ENCODE measurements at places on chromosomes 6 and 20.
A peak's percentile ranks its signal among the peaks of the same experiment; 100 is the strongest.

GRCh38 chr6:25217302-25217701 lies 61.9 kb upstream of the CARMIL1 start:
- peak; percentile 77 for DNase-seq

- no peak for DNase-seq
Measured at GRCh38 chr6:156351346-156351966, 425.7 kb upstream of the ARID1B start.

GRCh38 chr6:170202416-170203135 lies 88.3 kb downstream of the DLL1 start:
- peak; percentile 40 for DNase-seq

- no peak for DNase-seq
Measured at GRCh38 chr6:65199121-65199520, 507.9 kb downstream of the EYS start.

DNA sequence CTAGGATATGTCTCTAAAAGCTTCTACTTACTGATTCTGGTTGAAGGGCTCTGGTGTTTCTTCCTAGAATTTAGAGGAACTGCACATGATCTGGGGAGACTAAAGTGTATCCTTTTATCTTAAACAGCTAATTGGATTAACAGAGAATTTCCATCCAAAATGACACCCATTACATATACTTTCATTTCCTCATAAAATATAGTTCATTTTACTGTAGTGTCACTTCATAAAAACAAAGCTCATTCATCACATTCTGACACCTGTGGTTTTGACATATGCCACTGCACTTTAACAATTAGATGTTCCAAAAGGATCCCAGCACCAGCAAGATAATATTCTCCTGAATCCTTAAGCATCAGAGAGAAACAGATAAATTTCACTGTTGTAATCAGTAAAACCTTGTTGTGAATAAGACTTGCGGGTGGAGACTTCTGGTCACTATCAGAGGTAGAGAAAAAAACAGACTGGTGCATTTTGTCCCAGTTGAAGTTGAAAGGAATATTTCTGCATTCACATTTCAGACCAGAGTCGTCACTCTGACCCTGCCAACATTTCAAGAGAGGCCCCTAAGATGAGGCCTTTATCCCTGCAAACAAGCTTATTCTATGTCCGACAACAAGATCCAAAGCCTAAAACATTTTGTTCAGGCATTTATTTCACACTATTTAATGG lies 175.3 kb upstream of the BMP5 start:
- no peak for DNase-seq

DNA sequence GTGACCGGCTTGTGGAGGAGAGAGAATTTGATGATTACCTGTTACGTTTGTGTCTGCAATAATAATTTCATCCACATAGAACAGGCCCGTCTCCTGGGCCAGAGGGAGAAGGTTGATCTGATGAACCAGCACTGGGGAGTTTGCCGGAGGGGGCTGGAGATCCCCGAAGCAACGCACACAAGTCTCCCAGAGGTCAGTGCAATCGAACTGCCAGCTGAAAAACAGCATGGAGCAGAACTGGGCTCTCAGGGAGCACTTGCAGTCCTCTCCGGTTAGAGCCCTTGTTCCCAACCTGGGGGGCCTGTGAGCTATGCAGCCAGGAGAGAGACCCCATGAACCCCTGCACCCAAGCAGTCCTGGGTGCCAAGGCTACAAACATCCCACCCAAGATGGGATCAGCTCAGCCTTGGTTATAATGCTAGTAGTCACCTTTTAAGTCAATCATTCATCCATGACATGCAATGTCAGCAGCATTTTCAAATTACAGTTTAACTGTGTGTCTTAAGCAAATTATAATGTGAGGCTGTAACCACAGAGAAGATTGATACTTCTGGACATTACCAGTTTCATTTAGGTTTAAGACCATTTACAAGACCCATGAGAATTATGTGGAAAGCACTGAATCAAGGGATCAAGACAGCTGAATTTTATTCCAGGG lies 34.2 kb downstream of the PKHD1 start:
- peak; percentile 15 for DNase-seq

GRCh38 chr6:138250513-138251247 lies 32.4 kb upstream of the PBOV1 start:
- DNase-seq: no peak

- no peak for DNase-seq
Measured at GRCh38 chr20:50538276-50538675, 28.1 kb downstream of the PTPN1 start.

DNA sequence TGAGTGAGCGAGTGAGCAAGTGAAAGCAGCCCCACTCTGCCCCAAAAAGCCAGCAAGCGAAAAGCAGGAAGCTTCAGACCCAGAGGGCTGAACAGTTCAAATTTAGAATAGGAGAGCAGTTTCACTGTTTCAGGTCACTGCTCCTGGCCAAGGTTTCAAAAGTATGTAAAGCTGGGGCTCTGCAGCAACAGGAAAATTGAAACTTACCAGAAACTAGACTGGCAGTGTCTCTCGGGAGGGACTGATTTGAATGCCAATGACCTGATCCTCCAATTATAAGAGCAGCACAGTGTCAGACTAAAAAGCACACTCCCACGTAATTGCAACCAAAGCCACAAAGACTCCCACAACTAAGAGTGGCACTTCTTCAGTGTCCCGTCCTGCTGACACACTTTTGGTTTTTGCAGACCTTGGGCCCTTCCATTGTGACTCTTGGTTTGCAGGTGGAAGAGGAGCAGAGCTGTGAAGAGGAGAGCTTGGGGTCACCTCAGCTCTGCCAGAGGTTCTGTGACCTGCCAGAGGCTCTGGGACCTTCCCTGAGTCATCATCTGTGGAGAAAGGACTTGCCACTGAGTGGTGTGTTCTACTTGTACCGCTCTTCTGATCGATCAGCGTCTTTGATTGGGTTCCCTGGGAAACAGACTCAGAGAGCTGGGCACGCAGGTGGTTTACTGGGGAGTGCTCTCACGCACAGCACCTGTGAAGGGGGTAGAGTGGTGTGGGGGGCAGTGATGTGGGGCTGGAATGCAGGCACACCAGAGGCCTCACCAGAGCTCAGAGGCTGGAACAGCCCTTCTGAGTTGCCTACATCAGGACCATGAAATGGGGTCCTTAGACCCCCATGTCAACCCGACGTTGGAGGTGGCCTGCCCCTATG lies 52.7 kb upstream of the PTGIS start:
- DNase-seq: no peak

DNA sequence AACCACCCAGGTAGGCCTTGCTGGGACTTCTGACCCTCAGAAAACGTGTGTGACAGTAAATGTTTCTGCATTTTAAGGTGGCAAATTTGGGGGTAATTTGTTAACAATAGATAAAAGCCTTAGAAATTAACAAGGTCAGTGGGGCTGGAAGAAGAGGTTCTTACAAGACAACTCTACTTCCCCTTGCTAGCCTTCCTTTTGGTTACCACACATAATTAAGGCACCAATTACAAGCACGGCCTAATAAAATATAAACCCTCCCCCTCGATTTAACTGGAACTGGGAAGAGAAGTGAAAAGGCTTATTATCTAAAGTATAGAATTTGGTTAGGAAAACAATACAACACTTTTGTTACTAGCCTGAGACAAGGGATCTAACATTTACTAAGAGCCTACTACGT lies 38.8 kb downstream of the ELOVL5 start:
- DNase-seq: no peak

DNA sequence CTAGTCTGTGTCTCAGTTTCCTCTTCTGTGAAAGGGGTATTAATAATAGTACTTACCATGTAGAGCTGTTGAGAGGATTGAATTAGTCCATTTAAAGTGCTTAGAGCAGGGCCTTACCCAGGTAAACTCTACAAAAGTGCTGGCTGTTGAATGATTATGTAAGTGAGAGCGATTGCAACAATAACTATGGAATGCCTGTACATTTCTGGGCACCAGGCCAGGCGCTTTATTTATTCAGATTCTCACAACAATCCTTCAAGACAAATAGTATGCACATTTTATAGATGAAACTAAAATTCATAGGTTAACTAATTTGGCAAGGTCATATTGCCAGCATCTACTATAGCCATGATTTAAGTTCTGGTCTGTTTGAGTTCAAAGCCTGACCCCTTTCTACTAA lies 78.3 kb upstream of the MMS22L start:
- DNase-seq: peak; percentile 40
